ENCODE measurements at places on chromosomes 13 and 19.

- DNase-seq = no peak
Measured at GRCh38 chr19:53868091-53868891, 608 bp downstream of the MYADM start.

DNA sequence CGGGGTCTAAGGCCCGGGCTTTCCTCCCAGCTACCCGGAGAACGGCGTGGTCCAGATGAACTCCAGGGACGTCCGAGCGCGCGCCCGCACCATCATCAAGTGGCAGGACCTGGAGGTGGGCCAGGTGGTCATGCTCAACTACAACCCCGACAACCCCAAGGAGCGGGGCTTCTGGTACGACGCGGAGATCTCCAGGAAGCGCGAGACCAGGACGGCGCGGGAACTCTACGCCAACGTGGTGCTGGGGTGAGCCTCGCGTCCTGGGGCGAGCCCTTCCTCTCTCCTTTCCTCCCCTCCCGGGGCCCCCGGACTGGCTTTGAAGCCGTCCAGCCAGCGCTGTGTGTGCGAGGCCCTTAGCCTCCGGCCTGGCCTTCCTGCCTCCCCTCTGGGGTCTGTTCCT is 23.4 kb downstream of the UHRF1 start:
- DNase-seq = no peak

DNA sequence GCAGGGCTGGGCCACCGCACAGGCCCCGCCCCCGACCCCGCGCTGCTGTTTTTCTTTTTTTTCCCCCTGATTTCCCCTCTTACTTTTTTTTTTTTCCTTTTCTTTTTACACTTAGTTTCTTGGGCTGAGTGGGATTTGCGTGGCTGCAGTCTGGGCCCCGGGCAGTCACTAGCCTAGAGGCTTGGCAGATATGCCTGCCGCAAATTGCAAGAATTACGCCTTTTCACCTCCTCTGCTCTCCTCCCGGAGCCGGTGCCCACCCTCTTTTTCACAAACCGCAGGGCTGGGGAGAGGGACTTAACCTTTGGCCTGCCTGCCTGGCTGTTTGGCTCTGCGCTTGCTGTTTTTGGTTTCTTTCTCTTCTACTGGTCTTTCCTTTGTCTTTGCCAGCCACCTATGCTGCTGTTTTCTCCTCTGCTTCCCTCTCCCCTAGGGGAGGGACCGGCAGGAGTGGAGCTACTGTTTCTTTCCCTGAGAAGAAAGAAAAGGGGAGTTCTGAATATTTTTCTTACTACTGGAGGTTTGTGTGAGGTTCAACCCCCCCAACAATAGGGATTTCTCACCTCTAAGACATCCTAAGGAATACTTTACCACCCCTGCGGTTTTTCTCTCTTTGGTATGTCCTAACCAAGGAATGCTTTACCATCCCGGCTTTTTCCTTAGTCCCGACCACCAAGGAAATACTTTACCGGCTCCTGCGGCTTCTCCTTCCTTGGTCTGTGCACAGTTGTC is 11.0 kb downstream of the ZNF552 start:
- no peak for DNase-seq

- DNase-seq = no peak
Measured at GRCh38 chr13:100196375-100196774, 107.5 kb downstream of the PCCA start.

DNA sequence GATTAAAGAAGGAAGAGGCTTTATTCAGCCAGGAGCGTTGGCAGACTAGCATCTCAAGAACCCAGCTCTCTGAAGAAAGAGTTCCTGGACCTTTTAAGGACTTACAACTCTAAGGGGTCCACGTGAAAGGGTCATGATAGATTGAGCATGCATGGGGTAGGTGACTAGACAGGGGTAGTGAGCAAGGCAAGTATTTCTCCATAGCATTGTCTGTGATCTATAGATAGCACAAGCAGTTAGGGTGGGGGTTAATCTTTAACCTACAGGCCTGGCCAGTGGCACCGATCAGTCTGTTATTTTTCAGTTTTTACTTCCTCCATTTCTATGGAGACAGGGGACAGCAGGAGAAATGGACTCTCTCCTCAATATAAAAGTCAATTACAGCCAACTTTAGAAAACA is 983.7 kb downstream of the SLITRK1 start:
- no peak for DNase-seq

- DNase-seq = peak; percentile 57
Measured at GRCh38 chr19:6674868-6675305, 4.9 kb upstream of the TNFSF14 start.

GRCh38 chr13:51728275-51728673 is 75.7 kb downstream of the DHRS12 start:
- DNase-seq = no peak
